H7 (cell line): ENCODE measurements at places on chromosomes 1 and 21.

DNA sequence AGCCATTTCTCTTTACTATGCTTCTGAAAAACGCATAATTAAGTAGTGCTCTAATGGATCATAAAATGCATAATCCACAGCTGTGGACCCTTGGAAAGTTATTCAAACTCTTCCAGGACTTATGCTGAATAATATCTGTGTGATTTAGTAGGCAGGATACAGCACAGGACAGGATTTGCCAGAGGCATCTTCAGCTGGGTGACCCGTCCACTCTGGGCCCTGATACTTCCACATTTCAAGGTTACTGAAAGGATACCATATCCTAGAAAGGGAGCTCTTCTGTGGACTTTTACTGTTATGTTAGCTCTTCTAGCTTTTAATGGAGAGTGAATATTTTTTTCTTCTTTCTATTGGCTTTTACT, 49.6 kb downstream of the MAP10 start:
- DNase-seq: no peak

DNA sequence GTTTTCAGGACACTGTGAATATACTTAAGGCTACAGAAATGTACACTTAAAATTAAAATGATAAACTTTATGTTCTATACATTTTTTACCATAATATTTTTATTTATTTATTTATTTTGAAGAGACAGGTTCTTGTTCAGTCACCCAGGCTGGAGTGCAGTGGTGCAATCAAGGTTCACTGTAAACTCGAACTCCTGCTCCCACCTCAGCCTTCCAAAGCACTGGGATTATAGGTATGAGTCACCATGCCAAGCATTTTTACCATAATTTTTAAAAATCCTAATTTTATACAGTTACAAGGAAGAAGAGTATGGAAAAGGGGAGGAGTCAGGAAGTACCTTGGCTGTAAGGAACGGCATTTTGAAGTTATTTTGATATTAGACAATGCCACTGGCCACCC, 23.6 kb upstream of the ANGPTL3 start:
- no peak for DNase-seq

DNA sequence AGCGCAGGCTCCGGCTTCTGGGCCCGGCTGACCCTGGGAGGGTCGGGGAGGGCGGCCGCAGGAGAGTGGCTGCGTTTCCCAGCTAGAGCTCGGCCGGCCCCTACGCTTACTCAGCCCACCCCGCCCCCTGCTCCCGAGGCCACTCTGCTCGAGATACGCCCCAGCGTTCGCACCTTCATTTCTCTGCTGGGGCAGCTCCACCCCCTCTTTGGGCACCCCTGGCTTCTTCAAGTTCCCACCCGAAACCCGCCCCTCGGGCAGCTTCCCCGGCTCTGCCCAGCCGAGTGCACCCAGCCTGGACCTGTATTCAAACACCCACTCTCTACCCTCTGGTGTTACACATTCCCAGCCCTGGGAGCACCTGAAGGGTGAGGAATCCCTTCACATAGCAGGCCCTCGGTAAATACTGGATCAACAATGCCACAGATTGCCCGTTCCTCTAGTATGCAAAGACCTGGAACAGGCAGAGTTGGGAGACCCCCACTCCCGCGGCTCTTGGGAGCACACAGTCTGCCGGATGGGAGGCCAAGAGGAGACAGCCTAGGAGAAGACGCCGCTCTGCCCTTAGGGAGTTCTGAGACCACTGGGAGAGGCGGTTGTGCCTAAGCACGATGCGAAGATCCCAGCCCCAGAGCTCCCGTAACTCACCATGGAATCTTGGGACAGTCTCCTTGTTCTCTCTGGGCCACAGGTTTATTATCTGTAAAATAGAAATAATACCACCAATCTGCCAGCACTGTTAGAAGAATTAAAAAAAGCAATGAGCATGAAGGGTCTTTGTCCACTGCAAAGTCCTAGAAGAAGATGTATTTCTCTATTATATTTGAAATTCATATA, 566 bp upstream of the PAQR7 start:
- DNase-seq: peak; percentile 92

DNA sequence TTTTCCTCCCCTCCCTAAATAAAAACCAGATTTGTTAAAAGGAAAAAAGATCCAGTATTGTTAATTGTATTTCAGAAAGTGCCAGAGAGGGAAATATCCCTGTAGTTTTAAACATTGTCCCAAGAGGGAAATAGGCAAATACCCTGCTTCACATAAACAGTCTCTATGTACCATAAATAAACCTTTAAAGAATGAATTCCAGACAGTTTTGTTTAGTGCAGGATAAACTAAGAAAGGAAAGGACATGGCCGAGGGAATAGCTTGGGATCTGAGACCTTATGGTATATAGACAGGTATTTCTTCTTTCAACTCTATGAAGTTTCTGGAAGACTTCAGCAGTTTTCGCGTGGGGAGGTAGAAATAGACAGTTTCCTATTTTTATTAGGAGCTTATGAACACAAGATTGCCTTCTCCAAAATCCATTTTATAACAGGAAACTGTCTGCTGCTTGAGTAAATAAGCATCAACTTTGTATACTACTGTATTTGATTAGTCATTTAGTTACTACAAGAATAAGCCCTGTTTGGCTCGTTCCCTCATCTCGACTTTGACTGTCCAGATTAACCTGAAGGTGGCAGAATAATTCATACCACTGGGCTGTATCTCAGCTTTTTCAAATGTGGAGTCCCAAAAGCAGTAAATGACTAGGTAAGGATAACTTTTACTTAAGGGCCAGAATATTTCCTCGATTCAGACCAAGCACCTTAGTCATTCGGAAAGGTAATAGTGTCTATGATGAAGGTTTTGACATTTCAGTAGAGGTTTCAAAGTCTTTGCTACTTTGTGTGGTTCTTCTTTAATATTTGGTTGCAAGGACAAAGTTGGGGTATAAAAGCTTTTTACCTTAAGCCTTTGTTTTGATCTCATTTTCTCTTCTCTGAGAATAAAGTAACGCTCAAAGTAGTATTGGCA, 177.5 kb downstream of the VPS13D start:
- DNase-seq: peak; percentile 8

DNA sequence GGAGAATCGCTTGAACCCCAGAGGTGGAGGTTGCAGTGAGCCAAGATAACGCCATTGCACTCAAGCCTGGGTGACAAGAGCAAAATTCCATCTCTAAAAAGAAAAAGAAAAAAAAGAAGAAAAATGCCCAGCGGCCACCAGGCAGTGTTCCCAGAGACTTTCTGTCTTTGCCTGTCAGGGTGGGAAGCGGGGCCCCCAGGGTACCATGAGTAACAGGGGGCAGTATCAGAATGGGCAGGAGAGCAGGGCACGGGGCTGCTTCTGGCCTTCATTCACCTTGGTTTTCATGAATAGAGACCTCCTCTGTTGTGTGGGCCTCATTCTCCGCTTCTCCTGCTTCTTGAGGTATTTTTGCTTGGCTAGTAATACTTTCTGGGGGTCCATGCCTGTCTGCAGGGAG, 20.4 kb downstream of the SLC26A9 start:
- no peak for DNase-seq

- DNase-seq: peak; percentile 15
Observed at GRCh38 chr1:19309123-19309813, 2.7 kb downstream of the AKR7A2 start.

DNA sequence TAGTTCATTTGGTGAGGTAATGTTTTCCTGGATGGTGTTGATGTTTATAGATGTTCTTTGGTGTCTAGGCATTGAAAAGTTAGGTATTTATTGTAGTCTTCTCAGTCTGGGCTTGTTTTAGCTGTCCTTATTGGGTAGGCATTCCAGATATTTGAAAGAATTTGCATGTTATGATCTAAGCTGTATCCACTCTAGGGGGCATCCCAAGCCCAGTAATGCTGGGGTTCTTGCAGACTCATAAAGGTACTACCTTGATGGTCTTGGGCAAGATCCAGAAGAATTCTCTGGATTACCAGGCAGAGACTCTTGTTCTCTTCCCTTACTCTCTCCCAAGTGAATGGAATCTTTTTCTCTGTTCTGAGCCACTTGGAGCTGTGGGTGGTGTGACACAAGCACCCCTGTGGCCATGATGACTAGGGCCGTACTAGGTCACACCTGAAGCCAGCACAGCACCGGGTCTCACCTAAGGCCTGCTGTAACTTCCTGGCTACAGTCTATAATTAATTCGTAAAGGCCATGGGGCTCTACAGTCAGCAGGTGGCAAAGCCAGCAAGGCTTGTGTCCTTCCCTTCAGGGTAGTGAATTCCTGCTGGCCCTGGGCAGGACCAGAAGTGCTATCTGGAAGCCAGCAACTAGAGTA, 74.8 kb upstream of the PDE4B start:
- DNase-seq: no peak

- DNase-seq: no peak
Observed at GRCh38 chr1:158037866-158038359, 44.5 kb downstream of the KIRREL1 start.

GRCh38 chr1:48500541-48501450, 28.8 kb upstream of the SPATA6 start:
- no peak for DNase-seq

DNA sequence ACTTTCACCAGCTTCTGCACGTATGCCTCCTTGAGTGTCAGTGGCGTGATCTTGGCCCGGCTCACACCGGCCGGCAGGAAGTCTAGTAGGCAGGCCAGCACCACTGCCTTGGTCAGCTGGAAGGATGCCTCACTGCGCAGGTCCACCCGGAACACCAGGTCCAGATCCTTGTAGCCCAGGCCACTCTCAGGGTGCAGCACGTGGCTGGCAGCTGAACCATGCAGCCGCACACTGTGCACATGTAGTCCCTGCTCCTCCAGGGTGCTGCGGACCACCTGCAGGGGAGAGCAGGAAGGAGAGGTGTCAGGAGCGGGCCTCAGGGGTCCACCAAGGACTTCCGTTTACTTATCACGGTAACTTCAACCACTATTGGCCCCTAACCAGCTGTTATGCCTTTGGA, 6.0 kb downstream of the TENT5B start:
- DNase-seq: peak; percentile 68

DNA sequence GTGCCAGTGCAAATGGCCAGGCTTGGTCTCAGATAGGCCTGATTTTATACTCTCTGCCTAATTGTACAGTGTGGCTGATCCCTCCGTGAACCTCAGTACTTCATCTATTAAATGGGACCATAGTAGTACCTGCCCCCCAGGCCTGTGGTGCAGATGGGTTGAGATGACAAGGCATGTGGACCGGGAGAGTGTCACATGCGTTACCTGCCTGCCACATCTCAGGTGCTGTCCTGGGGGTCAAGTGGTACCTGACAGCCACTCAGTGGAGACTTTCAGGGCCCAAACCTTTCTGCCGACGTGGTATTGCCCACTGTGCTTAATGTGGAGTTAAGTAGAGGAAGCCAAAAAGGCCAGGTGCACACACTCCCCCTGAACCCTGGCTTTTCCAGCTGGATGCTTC, 197.3 kb downstream of the FOXD2 start:
- no peak for DNase-seq

GRCh38 chr1:44950892-44951291, 35.5 kb downstream of the EIF2B3 start:
- no peak for DNase-seq

DNA sequence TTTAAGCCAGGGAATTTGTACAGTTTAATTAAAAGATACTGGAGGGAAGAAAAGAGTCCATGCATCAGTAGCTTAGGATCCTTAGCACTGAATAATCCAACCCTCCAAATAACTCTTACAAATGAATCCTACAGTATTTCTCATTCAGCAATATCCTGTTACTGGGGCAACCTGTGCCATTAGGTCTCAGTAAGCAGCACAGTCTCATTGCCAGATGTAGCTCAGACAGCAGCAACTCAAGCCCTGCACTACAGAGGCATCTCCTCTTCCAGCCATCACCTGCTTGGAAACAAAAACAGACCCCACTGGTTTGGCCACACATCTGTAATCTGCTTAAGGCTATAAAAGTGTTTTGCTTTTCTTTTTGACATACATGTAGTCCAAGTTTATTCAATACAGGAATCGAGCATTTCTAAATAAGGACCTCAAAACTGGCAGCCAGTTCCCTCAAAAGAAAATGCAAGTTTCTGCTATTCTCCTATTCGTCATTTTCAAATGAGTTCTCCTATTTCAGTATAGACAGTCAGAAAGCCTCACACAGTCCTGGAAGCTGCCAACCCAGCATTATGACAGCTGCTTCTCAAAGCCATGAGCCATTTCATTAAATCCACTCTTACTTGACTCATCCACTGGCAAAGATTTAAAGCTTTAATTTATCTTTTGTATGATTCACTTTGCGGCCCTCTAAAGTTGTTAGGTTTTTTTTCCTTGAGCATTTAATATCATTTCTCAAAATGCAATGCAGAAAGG, 129.0 kb downstream of the APP start:
- DNase-seq: no peak

DNA sequence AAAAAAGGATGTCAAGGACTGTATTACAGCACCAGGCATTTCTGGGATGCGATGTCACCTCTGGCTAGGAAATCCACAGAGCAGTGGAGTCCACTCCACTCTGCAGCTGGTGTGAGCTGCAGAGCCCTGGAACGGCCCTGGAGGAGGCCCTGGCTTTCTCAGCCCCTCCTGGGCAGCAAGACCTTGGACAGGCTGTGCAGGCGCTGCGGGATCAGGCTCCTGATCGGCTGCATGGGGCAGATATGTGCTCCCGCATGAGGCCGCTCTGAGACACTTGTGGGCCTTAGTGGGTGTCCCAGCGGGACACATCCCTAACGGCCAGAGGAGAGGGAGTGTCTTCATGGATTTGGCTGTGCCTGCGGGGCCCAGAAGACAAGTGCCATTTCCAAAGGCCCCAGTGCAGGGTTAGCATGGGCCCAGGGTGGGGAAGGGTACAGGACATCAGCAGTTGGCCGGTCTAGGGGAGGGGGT, 6.2 kb downstream of the DNMT3L start:
- DNase-seq: peak; percentile 47

- DNase-seq: no peak
Observed at GRCh38 chr1:55679971-55680370, 464.8 kb upstream of the USP24 start.

GRCh38 chr1:201850053-201850397, 21.1 kb downstream of the IPO9 start:
- no peak for DNase-seq

DNA sequence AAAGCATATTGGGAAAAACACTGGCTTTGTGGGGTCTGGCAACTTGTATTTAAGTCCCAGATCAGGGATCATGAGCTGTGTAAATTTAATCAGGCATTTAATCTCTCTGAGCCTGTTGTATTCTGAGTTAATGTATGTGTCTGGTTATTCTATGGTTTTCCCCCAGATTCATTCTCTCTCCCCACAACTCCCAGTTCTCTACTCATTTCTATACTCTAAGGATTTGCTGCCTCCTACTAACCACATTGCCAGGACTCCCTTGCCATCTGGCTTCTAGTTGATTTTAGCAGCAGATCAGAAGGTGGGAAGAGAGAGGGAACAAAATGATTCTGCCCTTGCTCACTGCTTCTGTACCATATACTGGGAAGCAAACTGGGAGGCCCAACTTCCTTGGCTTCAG, 31.4 kb upstream of the S1PR1 start:
- no peak for DNase-seq

DNA sequence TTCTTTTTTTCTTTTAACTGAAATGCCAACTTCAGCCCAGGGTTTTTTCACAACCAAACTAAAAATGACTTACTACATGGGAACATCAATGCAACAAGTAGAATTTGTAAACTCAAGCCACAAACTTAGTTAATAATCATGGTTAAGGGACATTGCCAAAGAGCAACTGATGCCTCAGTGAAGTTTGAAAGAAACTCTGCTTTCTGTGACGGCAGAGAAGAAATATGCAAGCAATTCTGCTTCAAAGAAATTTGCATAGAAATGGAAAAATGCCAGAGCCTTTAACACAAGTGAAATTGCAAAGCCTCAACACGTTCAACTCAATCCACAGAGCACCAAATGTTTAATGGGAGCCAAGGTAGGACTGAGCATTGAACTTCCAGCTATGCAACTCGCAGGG, 5.0 kb upstream of the CHD5 start:
- no peak for DNase-seq
